ENCODE measurements at places on chromosomes 6 and 20.

GRCh38 chr6:35686873-35687555, 1.7 kb downstream of the FKBP5 start:
- no peak for DNase-seq

- no peak for DNase-seq
Measured at GRCh38 chr6:1629316-1629715, 19.6 kb downstream of the FOXC1 start.

DNA sequence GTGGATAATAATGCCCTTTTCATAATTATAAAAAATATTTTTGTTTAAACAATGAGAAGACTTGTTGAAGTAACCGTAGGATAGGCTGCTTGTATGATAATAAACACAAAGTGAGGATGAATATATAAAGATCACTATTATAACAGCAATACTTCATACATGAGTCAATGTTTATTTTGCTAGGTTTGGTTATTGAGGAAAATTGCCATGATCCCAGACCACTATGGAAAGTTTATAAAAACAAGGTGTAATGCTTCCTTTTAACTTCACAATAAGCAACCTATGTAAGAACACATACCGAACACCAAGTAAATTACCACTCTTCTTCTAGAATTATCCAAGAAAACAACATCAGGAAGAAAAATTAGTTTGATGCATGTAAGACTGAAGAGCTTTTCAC, 495.3 kb upstream of the RNF217 start:
- DNase-seq, result no peak

GRCh38 chr20:49349078-49349477, 71.2 kb upstream of the ZNFX1 start:
- DNase-seq, result no peak
